Endodermal cell (in vitro differentiated cells): ENCODE measurements at places on chromosomes 2 and 18. TPM values are rescaled to one million over a fixed set of nuclear protein-coding genes. Genes with fewer than 3 reads are reported as not detected.

DUSP2 gene
- 1.6 and 1.9 TPM in 2 replicates for total RNA-seq

RPRM gene
- total RNA-seq = 33.8 to 79.0 TPM (median 36.9 TPM) in 3 replicates

G6PC2 gene
- total RNA-seq = not detected in 2 replicates

SNORC gene
- 3.4 and 3.6 TPM in 2 replicates for total RNA-seq

GPR39 gene
- 11.4 and 14.6 TPM in 2 replicates for total RNA-seq

PFN4 gene
- 0.52 TPM in 1 of 2 replicates, not detected in the other for total RNA-seq

ARHGEF4 gene
- total RNA-seq = 48.9 and 54.7 TPM in 2 replicates

ANKRD62 gene
- not detected in 3 replicates for total RNA-seq

NAT8 gene
- not detected in 3 replicates for total RNA-seq

ZNF385B gene
- total RNA-seq = 5.0 and 5.3 TPM in 2 replicates

KCNJ13 gene
- 1.0 and 1.5 TPM in 2 replicates for total RNA-seq

VWA3B gene
- total RNA-seq = 0.64 and 1.0 TPM in 2 replicates

MGAT4A gene
- total RNA-seq = 7.4 and 8.2 TPM in 2 replicates

HOXD10 gene
- total RNA-seq = not detected in 2 replicates

SS18 gene
- 87.6 and 91.0 TPM in 2 replicates for total RNA-seq

GYPC gene
- total RNA-seq = 15.3 and 17.3 TPM in 2 replicates

OSR1 gene
- total RNA-seq = 0.29 TPM in 1 of 2 replicates, not detected in the other

HOXD9 gene
- total RNA-seq = not detected in 2 replicates

ABCG5 gene
- total RNA-seq = not detected in 3 replicates

UGT1A9 gene
- total RNA-seq = not detected in 3 replicates

CIB4 gene
- total RNA-seq = not detected in 2 replicates

ITM2C gene
- 268 to 293 TPM (median 269 TPM) in 3 replicates for total RNA-seq

RNF125 gene
- 19.3 to 49.5 TPM (median 23.5 TPM) in 3 replicates for total RNA-seq
